ENCODE measurements at places on chromosomes 16 and 17.

GRCh38 chr17:72126575-72127486 is 6.0 kb downstream of the SOX9 start:
- DNase-seq: no peak

DNA sequence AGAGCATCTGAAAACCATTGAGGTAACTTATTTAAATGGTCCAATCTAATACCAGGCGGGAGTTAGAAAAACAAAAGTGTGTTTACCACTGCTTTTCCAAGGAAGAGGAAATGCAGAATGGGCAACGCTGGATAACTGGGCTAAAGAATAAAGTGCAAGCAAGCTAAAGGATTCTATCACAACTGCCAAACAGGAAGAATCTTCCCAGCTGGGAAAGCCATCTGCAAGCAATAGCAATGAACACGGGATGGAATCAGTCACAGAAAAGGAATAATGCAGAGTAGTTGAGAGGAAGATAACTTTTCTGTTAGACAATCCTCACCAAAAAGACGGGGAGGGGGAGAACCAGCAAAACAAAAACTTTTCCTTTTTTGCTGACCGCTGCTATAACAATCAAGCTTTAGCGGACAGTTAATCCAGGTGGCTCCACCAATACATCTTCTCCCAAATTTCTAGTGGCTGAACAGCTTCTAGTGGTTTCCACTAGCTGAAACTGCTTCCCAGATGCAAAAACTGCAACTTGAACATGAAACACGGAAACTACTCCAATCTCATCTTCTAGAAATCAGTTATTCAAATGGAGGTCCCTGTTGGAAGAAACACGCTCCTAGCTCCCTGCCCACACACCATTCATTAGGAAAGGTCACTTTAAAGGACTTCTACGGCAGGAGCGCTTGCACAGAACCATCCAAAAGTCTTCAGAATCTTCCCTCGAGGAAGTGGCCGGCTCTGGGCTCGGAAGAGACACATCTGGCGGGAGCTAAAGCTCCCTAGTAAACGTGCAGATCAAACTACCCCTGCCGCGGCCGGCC is 929 bp downstream of the TMEM11 start:
- no peak for DNase-seq

GRCh38 chr17:55238931-55239297 is 25.8 kb upstream of the HLF start:
- DNase-seq: no peak

DNA sequence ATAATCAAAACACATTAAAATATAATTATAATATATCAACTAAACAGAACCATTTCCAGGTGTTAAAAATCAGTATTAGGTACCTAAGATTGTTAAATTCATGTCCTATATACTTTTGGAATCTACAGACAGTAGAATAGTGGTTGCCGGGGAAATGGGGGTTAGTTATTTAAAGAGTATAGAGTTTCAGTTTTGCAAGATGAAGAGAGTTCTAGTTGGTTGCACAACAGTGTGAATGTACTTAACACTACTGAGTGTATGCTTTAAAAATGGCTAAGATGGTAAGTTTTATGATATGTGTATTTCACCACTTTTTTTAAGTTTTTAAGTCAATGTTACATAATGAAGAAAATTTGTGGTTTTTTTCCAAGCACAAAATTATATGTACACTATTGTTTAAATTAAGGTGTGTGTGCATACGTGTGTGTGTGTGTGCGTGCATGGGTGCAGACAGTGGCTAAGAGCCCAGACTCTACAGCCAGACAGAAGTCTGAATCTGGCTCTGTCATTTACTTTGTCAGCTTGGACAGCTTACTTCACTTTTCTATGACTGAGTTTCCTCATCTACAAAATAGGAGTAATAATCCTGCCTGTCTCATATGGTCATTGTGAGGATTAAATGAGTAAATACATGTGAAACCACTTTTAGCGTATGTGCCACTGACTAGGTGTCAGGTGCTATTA is 25.3 kb upstream of the PHAF1 start:
- no peak for DNase-seq

DNA sequence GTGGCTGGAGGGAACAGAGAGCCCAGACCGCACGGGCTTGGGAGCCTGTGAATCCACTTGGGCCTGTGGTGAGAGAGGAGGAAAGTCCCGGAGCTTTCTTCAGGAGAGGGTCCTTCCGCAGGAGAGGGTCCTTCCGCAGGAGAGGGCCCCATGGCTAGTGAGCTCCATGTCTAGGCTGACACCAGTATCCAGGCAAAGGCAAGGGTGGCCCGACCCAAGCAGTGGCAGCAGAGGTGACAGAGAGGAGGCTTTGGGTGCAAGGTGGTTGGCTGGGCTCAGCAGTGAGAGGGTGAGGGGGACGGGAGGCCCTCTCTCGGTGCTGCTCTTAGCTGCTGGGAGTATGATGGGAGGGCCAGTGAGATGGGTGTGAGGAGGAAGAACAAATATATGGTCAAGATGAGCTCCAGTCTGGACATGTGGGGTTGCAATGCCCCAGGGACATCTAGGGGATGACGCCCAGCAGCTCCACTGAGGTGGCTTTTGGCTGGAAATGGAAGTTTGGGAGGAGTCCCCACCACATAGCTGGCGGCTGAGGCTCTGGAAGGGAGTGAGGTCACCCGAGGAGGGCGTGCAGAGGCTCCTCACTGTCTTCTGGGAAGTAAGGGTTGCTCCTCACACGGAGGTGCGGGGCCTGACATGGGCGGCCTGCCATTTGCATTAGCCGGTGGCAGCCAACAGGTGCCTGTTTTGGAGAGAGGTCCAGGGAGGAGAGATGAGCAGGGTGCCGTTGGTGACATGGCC is 2.3 kb upstream of the HSD3B7 start:
- no peak for DNase-seq

All from activated gamma-delta T cell treated with Interleukin-2 at 50 U/mL for 16 hours (primary cell).